H7 (cell line): ENCODE measurements at places on chromosomes 16 and 17.

GRCh38 chr17:56157845-56158244 is 4.6 kb downstream of the ANKFN1 start:
- no peak for DNase-seq

GRCh38 chr16:89565256-89565505 is 4.7 kb downstream of the RPL13 start:
- peak; percentile 90 for DNase-seq

DNA sequence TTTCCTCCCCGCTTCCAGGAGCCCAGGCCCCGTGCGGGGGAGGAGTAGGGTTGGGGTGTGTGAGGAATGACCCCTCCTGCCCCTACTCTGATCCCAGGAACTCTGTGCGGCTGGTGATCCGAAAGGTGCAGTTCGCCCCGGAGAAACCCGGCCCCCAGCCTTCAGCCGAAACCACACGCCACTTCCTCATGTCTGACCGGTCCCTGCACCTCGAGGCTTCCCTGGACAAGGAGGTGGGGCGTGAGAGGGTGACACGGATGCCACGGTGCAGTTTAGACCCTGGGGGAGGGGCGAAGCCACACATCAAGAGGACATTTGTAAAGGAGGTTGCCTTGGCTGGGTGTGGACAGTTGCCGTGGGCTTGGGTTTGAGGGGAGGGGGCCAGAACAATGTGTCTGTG is 7.4 kb downstream of the ARRB2 start:
- DNase-seq, result peak; percentile 27

DNA sequence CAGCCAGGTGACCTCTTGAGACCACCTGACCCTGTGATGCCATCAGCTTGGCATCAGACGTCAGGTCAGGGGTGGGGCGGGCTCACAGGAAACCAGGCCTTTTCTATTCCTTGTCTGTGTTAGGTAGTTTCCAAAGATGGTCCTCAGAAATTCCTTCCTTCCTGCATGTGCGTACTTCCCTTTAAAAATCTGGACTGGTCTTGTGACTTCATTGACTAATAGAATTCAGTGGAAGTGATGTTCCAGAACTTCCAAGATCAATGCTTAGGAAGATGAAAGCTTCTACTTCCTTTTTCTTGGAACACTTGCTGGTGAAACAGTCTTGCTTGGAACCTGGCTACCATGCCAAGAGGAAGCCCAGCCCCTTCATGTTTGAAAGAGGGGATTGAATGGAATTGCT is 10.0 kb upstream of the N4BP1 start:
- DNase-seq, result no peak

DNA sequence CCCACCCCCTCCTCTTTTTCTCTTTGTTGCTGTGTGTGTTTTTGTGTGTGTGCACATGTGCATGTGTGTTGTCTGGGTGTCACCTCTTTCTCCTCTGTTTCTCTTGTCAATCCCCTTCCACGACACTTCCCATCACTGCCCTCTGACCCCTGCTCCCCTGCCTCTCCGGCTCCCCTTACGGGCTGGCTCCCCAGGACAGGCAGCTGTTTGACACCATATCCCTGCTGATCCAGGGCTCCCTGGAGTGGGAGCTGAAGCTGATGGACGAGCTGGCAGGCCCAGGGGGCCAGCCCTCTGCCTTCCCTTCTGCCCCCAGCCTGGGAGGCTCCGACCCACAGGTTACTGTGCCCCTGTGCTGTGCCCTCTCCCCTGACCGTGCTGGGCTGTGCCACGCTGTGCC is 15.2 kb upstream of the ABCC3 start:
- DNase-seq, result peak; percentile 57

DNA sequence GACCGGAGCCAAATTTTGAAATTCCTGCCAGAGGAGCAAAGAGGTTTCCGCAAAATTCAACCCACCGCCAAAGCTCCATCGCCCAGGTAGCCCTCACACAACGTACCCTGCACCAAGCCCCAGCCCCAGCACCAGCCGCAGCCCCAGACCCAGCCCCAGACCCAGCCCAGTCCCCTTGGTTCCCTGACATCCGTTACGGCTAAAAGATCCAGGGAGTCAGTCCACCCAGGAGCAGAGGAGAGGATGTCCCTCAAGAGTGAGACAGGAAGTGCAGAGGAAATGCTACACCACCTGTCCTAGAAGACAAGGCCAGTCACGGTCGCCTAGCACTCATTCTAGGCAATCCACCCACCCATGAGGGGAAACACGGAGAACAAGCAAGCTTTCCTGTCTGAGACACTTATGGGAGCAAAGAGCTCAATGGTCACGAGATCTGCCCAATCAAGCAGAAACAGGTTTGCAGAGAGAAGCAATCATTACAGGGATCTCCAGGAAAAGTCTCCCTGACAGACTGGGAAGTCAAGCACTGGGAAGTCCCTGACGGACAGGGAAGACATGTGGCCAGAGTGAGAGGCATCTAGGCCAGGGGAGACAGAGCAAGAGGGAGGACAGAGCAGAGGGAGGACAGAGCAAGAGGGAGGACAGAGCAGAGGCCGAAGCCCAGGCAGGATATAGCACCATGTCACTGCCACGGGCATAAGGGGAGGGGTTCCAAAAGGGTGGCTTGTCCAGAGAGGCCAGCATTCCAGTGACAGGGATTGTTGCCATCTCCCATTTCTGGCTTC is 15.0 kb upstream of the KCNJ18 start:
- DNase-seq, result no peak

DNA sequence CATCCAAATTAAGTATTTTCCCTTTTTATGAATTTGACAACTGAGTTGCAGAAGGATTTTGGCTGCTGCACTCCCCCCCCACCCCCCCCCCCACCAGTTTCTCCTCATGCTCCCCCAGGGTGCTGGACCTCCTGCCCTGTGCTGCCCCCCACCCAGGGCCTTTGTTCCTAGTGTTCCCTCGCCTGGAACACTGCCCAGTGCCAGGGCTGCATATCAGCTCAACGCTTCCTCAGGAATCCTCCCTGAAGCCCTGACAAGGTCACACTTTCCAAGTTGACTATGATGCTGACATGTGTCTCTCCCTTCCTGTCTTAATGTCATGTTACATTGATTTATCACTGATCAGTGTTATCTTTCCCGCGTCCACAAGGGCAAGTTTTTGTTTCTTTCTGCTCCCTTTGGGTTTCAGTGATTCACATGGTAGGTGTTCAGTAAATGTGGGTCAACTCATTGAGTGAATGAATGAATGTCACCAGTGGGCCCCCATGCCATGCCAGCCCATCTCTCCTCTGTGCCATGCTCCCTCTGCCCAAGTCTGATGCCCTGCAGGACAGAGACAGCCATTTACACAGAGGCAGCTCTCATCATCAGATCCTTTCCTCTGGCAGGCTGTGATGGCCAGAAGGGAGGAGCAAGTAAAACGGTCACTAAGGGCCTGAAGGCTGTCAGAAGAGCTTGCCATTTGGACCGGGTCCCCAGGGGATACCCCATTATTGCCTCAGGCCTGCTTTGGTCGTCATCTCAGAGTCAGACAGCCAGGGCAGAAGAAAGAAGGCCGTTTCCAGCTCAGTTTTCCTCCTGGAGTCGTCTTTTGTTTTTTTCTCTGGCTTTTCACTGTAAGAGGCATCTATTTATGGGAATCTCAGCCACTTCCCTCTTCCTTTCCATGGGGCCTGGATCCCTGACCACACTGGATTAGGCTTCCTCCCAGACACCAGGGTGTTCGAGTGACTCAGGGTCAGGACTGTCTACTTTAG is 386.2 kb downstream of the SNX29 start:
- no peak for DNase-seq

- no peak for DNase-seq
These were observed 14.9 kb downstream of the CMTM4 start for GRCh38 chr16:66681676-66682075.

DNA sequence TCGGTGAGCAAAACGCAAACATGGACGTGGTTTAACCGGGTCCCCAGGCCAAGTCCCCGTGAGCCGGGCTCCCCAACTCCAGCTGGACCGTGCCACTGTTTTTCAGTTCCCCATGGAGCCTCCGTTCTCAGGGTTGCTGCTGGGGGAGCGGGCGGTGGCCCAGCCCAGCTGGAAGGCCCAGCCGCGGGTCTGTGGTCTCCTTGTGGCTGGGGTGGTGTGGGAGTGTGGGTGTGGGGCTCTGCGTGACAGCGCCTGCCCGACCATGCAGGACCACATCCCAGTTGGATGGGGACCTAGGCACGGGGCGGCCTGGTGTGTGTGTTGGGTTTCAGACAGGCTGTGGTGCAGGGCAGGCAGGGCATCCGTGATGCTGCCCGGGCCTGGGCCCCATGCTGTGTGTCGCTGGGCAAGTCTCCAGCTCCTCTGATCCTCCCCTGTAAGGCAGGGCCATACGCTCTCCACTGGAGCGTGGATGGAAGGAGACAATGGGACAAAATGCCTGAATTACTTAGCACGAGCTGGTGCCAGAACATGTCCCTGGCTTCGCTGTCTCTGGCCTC is 40.3 kb downstream of the COX4I1 start:
- DNase-seq, result no peak

- peak; percentile 70 for DNase-seq
These were observed 217.4 kb upstream of the TNRC6C start for GRCh38 chr17:77741109-77741508.

- no peak for DNase-seq
These were observed 18.0 kb upstream of the ZNF629 start for GRCh38 chr16:30805056-30805369.

GRCh38 chr16:29729116-29729521 is 16.7 kb downstream of the C16orf54 start:
- peak; percentile 68 for DNase-seq

DNA sequence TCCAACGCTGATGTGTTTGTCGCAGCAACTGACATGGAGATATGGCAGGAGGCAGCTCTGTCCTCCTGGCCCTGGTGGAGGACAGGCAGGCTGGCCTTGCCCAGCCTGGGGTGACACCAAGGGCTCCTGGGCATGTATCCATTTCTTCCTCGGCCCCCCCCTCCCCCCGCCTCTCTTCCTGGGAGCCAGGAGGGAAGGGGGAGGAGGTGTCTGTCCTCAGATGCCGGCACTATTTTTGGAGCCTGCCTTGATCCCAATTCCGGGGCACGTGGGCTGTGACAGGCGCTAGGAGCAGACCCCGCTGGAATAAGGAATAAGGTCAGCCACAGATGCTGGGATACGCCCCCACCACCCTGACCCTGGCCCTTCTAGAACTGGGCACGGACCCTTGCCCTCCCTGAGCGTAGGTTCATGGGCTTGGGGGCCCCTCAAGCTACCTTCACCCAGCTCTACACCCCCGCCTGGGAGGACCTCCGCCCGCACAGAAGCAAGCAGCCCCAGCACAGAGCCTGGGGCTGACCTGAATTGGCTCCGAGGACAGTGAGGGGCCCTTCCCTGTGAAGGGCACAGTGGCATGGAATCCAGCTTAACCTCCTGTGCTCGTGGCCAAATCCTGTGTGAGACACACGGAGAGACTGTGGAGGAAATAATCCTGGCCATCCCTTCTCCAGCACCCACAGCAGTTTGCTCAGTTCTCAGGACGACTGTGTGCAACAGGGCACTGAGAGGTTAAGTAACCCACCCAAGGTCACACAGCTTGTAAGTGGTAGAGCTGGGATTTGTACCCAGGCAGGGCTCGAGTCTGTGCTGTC is 24.1 kb downstream of the SEC14L5 start:
- DNase-seq, result peak; percentile 59

DNA sequence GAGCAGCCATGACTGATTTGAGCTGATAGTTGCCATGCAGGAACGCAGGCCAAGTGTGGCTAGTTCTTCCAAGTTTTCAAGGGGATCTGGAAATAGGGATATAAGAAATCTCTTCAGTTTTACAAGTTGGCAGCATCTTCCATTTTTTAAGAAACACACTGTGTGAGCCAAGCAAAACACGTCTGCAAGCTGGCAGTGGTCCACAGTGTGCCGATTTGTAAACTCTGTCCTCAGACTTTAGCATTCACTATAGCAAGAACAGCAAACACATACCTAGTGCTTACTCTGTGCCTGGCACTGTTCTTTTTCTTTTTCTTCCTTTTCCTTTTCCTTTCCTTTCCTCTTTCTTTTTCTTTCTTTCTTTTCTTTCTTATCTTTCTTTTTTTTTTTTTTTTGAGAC is 2.9 kb downstream of the ORAI3 start:
- no peak for DNase-seq

GRCh38 chr17:62092784-62093183 is 27.7 kb upstream of the MED13 start:
- DNase-seq, result no peak

- no peak for DNase-seq
These were observed 49.1 kb upstream of the ACSF3 start for GRCh38 chr16:89044418-89045180.

DNA sequence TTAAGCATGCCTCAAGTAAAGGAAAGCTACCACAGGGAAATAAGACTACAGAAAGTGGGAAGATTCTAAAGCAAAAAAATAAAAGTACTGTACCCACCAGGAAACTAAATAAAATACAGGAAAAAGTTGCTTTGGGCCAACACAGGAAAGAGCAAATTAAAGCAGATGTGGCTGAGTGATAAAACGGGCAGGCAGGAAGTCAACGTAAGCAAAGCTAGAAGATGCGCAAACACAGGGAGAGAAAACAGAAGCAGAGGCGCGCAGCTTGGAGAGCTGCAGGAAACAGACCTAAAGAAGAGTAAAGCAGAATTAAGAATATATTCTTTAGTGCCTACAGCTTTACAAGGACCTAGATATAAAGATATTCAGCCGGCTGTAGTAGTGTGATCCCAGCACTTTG is 21.7 kb downstream of the USP36 start:
- DNase-seq, result no peak

DNA sequence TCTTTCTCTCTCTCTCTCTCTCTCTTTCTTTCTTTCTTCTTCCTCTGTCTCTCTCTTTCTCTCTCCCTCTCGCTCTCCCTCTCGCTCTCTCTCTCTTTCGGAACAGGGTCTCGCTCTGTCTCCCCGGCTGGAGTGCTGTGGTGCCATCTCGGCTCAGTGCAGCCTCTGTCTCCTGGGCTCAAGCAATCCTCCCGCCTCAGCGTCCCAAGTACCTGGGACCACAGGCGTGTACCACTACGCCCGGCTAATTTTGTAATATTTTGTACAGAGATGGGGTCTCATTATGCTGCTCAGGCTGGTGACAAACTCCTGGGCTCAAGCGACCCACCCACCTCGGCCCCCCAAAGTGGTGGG is 12.7 kb upstream of the KLHDC4 start:
- no peak for DNase-seq

DNA sequence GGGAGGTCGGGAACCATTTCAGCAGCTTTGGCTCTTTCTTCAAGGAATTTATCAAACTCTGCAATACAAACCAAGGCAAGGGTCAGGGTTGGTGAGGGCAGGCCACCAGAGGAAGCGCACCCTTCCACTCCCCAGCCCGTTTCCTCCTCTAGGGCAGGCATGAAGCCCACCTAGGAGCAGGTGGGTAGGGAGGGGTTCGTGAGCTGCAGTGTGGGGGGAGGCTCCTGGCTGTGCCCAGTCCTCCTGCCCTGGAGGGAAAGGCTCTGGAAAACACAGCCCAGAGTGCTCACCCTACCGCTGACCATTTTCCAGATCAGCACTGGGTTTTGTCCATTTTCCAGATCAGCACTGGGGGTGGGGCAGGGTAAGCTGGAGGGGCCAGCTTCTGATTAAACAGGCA is 10.9 kb upstream of the SREBF1 start:
- peak; percentile 54 for DNase-seq

DNA sequence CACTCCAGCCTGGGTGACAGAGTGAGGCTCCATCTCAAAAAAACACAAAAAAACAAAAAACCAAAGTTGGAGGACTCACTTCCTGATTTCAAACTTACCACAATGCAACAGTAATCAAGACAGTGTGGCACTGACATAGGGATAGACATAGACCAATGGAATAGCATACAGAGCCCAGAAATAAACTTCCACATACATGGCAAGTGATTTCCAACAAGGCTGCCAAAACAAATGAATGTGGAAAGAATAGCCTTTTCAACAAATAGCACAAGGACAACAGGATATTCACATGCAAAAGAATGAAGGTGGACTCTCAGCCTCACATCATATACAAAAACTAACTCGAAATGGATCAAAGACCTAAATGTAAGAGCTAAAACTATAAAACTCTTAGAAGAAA is 36.8 kb upstream of the RASD1 start:
- DNase-seq, result no peak
